Cardiac muscle cell (in vitro differentiated cells and primary cell): ENCODE measurements at places on chromosomes 3 and 15.

DNA sequence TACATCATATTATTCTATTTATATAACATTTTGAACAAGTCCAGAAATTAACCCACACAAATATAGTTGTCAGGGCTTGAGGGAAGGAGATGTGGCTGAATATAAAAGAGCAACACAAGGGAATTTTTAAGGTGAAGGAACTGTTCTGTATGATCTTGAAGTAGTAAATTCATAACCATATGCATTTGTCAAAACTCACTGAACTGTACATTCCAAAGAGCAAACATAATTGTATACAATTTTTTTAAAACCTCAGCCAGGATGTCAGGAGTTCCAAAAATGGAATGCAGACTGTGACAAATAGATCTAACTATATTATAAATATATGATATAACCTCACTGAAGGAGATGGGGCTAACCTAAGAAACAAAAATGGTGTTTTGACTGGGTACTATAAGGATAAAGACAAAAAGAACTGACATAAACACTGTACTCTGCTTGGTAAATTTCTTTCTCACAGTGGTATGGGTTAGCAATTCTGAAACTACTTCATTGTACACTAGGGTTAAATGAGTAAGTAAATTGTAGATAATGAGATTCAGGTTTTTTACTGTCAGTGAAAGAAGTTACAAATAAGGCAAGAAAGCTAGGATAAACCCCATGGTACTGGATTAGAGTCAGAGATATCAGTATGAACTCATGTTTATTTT, 14.4 kb downstream of the GOLGB1 start:
- no peak for DNase-seq

GRCh38 chr3:25870452-25870851, 80.6 kb downstream of the OXSM start:
- DNase-seq, result no peak

DNA sequence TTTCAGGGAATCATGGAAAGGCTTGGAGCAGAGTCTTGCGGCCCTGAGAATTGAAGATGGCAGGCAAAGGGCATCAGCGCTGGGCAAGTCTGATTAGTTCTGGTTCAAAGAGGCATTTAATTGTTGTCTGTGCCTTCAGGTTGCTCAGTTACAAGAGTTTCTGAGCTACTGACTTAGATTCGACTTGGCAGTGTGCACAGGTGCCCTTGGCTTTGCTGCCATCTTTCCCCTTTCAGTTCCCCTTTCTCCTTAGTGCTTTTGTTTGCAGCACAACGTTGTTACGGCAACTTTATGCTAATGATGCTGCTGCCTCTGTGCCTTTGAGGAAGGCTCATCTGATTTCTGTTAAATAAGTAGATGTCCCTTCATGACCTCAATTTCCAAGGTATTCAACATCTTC, 12.5 kb downstream of the P2RY14 start:
- no peak for DNase-seq

- DNase-seq, result no peak
Measured at GRCh38 chr15:83199288-83199687, 8.3 kb downstream of the HDGFL3 start.

- DNase-seq, result peak; percentile 0
Measured at GRCh38 chr3:19046440-19046839, 101.9 kb upstream of the KCNH8 start.

DNA sequence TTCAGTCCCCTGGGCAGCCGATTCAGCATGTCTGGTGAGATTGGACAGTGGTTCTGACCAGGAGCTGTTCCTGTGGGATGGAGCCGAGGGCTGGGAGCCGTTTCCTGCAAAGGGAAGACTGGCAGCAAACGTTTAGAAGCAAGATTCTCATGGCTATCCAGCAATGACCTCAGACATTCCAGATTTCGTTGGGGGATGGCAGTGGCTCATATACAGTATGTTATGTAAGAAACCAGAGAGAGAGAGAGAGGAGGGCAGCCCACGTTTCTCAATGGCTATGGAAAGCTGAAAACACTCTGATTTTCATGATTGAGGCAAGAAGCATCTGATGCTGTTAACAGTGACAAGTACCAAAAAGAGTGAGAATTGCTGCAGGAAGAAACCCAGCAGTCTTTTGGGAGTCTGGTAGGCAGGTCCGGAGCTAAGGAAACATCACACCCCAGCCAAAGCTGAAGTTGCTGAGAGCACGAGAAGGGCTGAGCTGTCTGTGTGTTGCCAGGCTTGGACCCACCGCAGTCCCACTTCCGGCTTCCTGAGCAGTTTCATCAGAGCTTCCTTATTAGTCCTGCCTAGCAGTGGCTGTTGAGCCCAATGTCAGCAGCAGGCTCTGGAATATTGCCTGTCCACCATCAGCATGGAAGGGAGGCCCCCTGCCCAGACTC, 25.6 kb upstream of the VPS8 start:
- DNase-seq, result peak; percentile 92

DNA sequence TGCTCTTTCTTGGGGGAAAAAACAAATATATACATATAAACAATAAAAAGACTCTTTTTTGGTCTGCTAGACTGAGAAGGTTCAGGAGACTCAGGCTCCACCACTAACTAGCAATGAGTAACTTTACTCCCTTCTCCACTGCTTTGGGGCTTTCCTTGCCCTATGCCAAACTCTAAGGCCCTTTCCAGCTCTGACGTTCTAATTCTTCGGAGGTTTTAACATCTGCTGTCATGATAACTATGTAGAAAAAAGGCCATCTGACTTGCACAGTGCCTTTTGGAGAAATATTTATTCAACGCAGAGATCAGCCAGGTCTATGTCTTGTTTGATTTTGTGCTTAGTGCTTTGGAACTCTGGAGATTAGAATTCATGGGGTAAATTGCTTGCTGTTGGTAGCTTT, 156.2 kb downstream of the TMCO5A start:
- no peak for DNase-seq

DNA sequence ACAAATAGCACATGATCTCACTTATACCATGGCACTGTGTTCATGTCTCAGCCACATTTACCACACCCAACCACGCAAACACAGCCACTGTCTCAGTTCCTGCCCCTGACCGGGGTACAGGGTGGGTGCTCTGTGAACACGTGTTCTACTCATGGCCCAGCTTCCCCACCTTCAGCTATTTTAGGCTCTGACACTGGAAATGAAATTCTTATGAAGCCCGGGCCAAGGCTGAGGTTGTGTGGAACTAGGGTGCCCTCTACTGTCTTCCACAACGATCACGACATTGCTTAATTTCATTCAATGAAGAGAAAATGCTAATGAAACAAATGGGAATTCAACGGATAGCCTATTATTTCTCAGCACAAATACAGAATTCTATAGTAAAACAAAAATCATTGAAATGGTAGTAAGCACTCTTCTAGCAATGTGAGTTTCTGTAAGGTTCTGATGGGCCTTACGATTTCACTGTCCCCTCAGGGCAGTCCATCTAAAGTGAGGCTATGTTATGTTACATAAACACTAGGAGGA, 2.1 kb upstream of the GABRA5 start:
- peak; percentile 52 for DNase-seq

GRCh38 chr3:145952536-145952935, 208.4 kb downstream of the PLOD2 start:
- DNase-seq, result peak; percentile 86

DNA sequence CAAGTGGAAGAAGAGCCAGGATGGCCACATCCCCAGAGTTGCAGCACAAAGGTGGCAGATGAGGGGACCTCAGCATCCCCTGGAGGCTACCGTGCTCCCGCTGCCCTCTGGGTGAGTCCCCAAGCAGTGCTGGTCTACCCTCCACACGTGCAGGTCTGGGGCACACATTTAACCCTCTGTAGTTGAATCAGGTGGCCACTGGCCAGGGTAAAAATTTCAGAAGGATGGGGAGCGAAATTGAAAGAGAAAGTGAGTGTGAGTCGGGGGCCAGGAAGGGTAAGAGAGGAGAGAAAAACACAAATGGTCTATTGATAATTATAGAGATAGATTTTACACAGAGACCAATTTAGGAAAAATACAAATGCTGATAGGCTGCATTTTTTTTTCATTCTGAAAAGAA, 139.5 kb upstream of the EIF1B start:
- no peak for DNase-seq

GRCh38 chr15:88454867-88455810, 12.0 kb downstream of the MRPL46 start:
- DNase-seq, result peak; percentile 82

DNA sequence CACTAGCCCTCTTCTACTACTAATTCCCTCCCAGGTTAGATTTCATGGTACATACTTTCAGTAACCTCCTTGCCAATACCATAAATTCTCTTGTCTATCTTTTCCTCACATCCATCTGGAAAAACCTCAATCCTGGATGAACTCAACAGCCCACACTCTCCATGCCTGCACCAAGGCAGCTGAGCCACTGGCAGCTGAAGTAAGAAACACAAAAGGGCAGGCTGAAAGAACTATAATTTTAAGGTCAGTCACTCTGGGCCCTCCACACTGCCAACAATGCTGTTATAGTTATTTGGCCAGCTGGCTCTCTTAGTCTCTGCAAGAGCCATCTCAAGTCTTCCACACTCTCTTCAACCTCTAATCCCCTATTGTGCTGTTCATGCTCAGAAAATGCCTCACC, 15.1 kb upstream of the TIPARP start:
- no peak for DNase-seq

GRCh38 chr3:37849146-37849923, 12.3 kb upstream of the CTDSPL start:
- no peak for DNase-seq

DNA sequence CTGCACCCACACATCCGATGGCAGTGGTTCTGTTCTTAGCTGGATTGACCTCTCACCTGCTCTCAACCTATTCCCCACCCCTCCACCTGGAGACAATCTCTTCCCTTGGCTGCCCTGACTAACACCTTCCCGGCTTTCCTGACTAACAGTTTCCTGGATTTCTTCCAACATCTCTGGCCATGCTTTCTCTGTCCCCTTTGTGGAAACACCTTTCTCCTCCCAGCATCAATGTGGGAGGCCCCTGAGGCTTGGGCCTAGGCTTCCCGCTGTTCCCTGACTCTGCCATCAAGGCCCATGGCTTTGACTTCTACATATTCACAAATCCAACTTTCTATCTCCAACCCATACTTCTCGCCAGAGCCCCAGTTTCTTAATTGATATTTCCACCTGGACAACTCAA, 142.8 kb upstream of the ATP2B2 start:
- no peak for DNase-seq

DNA sequence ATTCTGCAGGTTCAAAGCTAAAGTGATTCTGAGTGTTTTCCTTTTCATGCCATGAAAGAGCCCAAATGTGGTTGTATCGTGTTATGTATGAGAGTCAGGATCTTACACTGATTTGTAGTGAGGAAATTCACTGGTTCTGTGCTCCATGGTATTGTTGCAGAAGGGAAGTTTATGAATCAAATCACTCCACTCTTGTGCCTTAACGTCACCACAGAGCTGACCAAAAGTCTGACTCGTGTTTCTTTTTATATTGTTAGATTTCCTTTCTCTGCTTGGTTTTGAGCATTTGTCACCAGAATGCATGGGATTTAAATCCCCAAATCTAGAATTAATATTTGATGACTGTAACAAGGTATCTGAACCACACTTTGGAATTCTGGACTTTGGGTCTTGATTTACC, 29.1 kb upstream of the SLC30A4 start:
- DNase-seq, result no peak

- DNase-seq, result no peak
Measured at GRCh38 chr15:27993996-27994780, 104.9 kb downstream of the OCA2 start.

GRCh38 chr3:128548021-128548420, 55.0 kb upstream of the GATA2 start:
- DNase-seq, result no peak

GRCh38 chr15:27176785-27177406, 205.9 kb downstream of the GABRG3 start:
- DNase-seq, result no peak

DNA sequence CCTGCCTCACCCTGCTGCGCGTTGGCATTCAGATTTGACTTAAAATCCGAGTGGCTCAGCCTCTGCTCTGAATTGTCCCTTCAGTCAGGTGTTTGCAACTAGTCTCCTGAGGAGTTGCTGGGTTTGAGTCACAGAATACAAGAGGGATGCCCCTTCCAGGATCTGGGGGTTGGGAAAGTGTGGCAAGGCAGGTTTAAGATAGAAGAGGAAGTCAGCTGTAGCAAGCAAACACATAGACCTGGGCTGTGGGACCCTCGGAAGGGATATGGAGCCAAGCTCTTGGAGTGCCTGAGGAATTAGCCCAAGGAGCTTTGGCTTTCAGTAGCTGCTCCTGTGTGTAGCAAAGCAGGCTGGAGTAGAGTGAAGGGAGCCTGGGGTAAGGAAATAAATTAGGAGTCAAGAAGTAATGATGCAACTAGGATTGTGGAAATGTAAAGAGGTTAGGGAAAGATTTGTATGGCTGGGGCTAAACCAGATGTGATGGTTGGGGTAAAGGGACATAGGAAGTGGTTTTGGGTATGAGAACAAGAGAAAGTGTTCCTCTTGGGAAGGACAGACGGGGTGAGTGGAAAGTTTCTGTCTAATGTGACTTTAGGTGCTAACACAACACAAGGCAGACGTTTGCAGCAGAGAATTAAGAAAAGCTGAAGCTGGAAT, 41.2 kb downstream of the RAB7A start:
- DNase-seq, result no peak

GRCh38 chr3:139620438-139620837, 57.3 kb downstream of the NMNAT3 start:
- no peak for DNase-seq

GRCh38 chr3:163058031-163058854, 1561.6 kb downstream of the OTOL1 start:
- peak; percentile 36 for DNase-seq

GRCh38 chr3:29775340-29775739, 494.5 kb downstream of the RBMS3 start:
- peak; percentile 82 for DNase-seq

DNA sequence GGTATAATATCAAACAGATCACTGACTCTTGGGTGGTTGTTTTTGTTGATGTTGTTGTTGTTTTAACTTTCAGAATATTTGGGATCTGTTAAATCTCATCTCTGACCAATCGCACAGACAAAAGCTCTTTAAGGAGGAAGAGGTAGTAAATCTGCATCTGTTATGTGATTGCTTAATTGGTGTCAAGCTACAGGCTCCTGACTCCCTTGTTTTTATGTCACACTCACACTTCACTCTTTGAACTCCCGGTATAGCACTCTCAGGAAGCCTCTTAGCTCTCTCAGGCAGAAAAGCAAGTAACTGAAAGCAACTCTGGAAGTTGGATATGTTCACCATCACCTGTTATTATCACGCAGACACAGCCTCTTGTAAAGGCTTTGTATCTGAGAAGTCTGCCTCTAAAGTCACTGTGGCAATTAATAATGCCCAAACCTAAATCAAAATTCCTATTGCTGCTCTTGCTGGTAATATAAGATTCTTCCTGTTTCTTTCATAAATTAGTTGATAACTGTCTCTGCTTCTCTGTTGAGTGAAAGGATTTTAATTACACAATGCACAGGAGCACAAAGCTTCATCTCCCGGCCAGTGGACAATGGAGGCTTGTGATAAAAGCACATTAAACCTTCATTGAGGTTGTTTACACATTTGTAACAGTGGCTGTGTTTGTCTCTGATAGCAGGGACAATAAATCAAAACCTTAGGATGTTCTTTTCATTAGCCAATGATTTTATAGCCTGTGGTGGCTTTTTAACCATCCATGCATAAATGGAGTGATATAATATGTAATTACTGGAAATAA, 576.7 kb downstream of the MFSD1 start:
- DNase-seq, result no peak
